NCI-H510A (cell line): ENCODE measurements at places on chromosomes 1 and 21.

GRCh38 chr21:16196001-16196400 lies 466.2 kb downstream of the USP25 start:
- DNase-seq = no peak

DNA sequence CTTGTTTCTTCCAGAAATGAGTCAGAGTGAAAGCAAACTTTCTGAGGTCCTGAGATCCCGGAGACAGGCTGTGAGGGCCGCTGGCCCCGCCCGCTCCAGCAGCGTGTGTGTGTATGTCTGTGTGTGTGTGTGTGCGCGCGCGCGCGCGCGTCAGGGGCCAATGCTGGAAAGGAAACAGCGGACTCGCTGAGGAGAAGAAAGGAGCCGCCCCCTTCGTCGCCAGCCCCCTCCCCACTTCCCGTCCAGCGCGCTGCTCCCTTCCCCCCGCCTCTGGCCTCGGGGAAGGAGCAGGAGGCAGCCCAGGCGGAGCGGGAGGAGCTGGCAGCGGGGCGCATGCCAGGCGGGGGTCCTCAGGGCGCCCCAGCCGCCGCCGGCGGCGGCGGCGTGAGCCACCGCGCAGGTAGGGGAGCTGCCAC lies at the start of gene DISC1:
Gene DISC1 (plus strand): TSS at position 256 of the 416 bp plus-strand sequence. CDS start 78 bp downstream, at position 334.
- DNase-seq = peak; percentile 79

- peak; percentile 25 for DNase-seq
These were observed 3.1 kb upstream of the SH2D5 start for GRCh38 chr1:20735581-20736111.

- no peak for DNase-seq
These were observed 73.8 kb downstream of the RPE65 start for GRCh38 chr1:68375919-68376318.

DNA sequence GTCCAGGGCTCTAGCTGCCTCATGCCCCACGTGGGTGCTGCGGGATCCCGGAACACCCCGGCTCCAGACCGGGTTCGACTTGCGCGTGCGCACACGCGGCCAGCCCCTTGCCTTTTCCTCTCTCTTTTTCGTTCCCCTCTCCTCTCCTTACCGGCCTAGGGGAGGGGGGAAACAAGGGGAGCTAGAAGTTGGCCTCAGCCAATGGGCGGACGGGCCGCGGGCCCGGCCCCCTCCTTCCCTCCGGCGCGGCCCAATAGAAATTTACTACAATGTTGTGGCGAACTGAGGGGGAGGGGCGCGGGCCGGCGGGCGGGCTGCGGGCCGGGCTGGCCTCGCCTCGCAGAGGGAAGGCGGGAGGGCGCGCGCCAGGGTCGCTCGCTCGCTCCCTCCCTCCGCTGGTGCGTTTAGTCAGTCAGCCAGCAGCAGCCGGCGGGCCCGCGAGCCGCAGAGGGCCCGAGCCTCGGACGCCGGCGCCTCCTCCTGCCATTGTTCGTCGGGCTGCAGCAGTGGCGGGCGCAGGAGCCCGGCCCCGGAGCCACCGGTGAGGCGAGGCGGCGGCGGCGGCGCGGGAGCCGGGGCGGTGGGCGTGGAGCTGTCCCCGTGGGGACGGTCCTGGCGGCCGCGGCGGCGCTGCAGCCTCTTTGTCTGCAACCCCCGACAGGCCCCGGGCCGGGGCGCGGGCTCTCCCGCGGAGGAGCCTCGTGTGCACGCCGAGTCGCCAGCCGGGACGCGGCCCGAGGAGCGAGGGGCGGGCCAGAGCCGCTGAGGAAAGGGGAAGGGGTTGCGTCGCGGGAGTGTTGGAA lies at the start of gene EPB41:
Gene EPB41 (plus strand): TSS at position 342 of the 803 bp plus-strand sequence. CDS start 72,869 bp downstream, outside the sequence.
- DNase-seq = peak; percentile 87

GRCh38 chr1:89610457-89611011 lies 22.4 kb upstream of the LRRC8C start:
- DNase-seq = no peak

- DNase-seq = no peak
These were observed 31.4 kb upstream of the KIRREL1 start for GRCh38 chr1:157961805-157962762.

GRCh38 chr1:8142955-8143629 lies 117.0 kb upstream of the ERRFI1 start:
- no peak for DNase-seq

DNA sequence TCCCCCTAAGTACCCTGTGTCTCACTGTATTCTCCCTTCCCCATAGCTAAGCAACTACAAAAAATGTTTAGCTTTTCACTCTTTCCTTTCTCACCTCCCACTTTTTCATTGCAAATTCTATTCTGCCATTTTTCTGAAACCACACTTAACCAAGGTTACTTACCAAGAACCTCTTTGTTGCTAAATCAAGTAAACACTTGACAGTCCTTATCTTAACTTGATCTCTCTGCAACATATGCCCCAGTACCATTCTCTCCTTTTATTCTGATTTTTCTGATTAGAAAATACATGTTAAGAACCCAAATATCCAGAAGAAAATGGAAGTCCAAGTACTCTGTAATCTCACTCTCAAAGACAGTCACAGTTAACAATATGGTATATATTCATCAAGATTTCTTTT lies 16.0 kb downstream of the EVI5 start:
- DNase-seq = no peak

DNA sequence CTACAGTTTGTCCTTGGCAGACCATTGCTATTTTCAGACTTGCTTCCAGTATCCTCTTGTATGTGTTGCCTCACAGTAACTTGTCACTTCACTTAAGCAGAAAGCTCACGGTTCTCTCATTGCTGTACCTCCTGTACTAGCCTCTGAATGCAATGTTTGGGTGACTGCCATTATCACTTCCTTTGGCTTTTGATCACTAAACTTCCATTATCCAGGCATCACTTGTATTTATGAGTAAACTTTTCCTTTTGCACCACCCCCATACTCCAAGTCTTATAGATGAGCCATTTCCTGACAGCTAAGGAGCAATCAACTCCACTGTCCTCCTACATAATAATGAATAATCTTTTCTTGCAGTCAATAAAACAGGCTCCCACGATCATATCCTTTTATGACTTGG lies 255.3 kb downstream of the PDE4B start:
- no peak for DNase-seq

- DNase-seq = no peak
These were observed 147.7 kb upstream of the IVNS1ABP start for GRCh38 chr1:185464777-185465176.

- no peak for DNase-seq
These were observed 352.4 kb downstream of the USP25 start for GRCh38 chr21:16082038-16082816.

- no peak for DNase-seq
These were observed 78.7 kb upstream of the ADAM30 start for GRCh38 chr1:119975006-119975405.

- no peak for DNase-seq
These were observed 356.5 kb downstream of the GPATCH2 start for GRCh38 chr1:217274416-217274815.

DNA sequence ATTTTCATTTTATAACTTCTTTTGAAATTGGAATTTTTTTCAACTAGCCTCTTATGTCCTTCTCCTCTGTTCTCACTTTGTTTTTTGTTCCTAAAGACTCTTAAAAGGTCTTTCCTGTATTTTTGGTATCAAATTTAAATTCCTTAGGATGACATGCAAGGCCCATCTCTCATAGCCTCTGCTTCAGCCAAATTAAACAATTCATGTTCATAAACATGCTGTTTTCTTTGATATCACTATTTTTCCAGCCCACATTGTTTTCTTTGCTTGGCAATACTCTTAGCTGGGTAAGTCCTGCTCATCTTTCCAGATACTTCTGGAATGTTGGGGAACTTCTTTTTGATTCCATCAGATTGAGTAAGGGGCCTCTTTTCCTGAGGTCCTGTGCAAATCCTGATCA lies 55.8 kb upstream of the GPR88 start:
- DNase-seq = no peak

- no peak for DNase-seq
These were observed 41.2 kb downstream of the CNST start for GRCh38 chr1:246607462-246607861.

GRCh38 chr21:28213261-28213660 lies 779.4 kb downstream of the LTN1 start:
- no peak for DNase-seq

- DNase-seq = no peak
These were observed 19.4 kb downstream of the KCNC4 start for GRCh38 chr1:110229348-110230001.

- DNase-seq = no peak
These were observed 91.6 kb downstream of the SCCPDH start for GRCh38 chr1:246815693-246816270.

DNA sequence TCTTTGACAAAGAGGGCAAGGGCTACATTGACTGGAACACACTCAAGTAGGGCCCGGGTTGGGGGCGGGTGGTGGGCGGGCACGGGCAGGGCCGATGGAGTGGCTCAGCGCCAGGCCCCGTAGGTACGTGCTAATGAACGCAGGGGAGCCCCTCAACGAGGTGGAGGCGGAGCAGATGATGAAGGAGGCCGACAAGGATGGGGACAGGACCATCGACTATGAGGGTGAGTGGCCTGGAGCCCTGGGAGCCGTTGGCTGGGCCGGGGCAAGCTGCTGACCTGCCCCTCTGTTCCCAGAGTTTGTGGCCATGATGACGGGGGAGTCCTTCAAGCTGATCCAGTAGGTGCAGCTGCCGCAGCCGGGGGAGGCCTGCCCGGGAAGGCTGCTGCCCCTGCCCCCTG lies 1.8 kb downstream of the CALML6 start:
- no peak for DNase-seq

- DNase-seq = no peak
These were observed 34.8 kb downstream of the ZBTB18 start for GRCh38 chr1:244085891-244086290.

DNA sequence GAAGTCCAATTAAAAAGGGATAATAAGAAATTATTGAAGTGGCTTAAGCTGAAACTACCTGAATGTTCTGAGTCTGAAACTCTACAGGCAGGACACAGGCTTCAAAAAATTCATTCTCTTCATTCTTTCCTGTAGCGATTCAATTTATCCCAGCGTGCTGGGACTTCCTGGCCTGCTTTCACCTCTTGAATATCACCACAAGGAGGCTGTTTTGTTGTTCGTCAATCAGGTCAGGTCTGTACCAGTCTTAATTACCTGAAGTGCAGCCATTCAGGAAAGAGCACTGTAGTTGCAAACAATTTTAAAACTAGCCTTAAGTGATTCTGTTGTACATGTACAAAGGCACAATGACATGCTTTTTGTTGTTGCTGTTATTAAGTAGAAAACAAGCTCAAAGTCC lies 38.4 kb downstream of the FYB2 start:
- no peak for DNase-seq

- no peak for DNase-seq
These were observed 21.4 kb upstream of the LRRC38 start for GRCh38 chr1:13535227-13535626.

GRCh38 chr1:50724626-50725286 lies 235.3 kb downstream of the FAF1 start:
- no peak for DNase-seq

DNA sequence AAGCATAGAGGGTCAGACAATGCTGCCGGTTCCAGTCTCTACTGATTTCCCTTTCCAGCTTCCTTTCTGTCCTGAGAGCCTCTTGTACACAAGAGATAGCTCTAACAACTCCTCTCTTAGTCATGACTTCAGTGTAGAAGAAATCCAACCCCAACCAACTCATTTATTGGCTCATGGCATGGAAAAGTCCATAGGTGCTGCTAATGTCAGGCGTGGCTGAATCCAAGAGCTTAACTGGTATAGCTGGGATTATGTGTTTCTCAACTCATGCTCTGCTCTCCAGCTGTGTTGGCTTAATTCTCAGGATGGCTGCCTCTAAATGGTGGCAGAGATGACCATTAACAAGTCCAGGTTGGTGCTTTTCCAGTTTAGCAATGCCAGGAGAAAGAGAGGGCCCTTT lies 12.4 kb upstream of the THRAP3 start:
- no peak for DNase-seq

GRCh38 chr1:175597205-175597604 lies 146.2 kb downstream of the TNR start:
- DNase-seq = no peak

DNA sequence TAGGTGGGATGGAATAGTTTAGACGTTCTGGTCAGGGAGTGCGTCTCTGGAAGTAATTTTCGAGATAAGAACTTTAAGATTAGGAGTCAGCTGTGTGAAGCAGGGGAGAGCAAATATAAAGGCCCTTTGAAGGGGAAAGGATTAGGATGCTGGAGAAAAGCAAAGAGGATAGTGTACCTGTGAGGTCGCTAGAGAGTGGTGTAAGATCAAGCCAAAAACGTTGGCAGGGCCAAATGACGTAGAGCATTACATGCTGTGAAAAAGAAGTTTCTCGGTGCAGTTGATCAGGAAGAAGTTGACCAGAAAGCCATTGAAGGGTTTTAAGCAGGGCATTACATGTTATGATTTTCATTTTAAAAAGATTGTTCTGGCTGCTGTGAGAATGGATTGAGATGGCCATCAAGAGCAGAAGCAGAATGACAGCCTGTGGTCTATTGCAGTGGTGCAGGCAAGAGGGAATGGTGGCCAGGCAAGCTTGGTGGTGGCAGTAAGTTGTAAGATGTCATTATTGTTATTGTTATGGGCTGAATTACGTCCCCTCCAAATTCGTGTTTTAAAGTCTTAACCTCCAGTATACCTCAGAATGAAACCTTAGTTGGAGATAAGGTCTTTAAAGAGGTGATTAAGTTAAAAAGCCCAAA lies 113.6 kb upstream of the KIF26B start:
- no peak for DNase-seq

- DNase-seq = no peak
These were observed 14.4 kb downstream of the SARS1 start for GRCh38 chr1:109228167-109228566.

- DNase-seq = no peak
These were observed 42.1 kb downstream of the CAMSAP2 start for GRCh38 chr1:200780545-200781369.

DNA sequence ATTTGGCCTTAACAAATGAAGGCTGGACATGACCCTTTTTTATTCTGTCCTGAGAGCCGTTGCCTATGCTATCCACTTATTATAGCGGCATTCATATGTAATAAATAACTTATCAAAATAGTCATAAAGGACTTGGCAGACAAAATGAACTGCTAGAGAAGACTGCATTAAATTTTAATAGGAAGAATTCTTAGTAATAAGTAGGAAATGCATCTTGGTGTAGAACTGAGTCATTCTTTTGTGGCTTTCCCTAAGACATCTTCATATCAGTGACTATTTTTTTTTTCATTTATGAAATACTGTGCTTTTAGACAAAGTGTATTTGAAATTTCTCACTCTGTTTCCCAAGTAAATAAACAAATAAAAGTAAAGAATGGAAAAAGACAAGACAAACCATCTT lies 45.6 kb downstream of the PBX1 start:
- no peak for DNase-seq

- no peak for DNase-seq
These were observed 1.8 kb upstream of the OMA1 start for GRCh38 chr1:58548371-58548770.

GRCh38 chr21:44199448-44199847 lies 41.3 kb downstream of the ICOSLG start:
- peak; percentile 56 for DNase-seq

- no peak for DNase-seq
These were observed 642 bp downstream of the RSRP1 start for GRCh38 chr1:25246600-25247023.

DNA sequence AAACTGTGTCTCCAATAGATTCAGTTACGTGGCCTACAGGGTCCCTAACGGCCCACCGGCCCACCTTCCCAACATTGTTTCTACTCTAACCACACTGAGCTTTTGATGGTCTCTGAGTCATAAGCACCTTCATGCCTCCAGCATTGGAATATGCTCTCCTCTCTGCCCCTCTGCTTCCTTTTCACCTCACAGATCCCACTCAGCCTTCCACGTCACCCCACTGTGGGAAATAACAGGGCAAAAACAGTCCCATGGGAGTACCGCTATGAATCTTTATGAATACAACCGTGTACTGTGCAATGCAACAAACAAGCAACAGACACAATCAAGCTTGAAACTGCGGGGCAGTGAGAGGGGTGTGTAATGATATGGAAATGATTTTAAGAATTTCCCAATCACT lies 5.3 kb upstream of the SARS1 start:
- DNase-seq = no peak
